Stimulated activated CD4-positive, alpha-beta T cell treated with anti-CD3 and anti-CD28 coated beads, Interleukin-15, amount 100 ng/mL, for 24 hours (primary cell): ENCODE measurements at places on chromosomes 2 and 18.
A peak's percentile ranks its signal among the peaks of the same experiment; 100 is the strongest.

GRCh38 chr18:31685097-31686082, 1.0 kb upstream of the B4GALT6 start:
- DNase-seq = peak; percentile 77

GRCh38 chr2:151410485-151410834, 758 bp downstream of the RIF1 start:
- DNase-seq = peak; percentile 62

GRCh38 chr2:200591308-200591707, 5.5 kb downstream of the AOX1 start:
- DNase-seq = no peak

GRCh38 chr2:172455121-172455515, 27.7 kb downstream of the ITGA6 start:
- no peak for DNase-seq

- DNase-seq = no peak
Observed at GRCh38 chr2:29485631-29486030, 370.4 kb downstream of the CLIP4 start.
